ENCODE measurements at places on chromosomes 11 and 22. TPM values are rescaled to one million over a fixed set of nuclear protein-coding genes. Genes with fewer than 3 reads are reported as not detected.
A peak's percentile ranks its signal among the peaks of the same experiment; 100 is the strongest.

- no peaks in the 10 kb centered on the region for H3K36me3 ChIP-seq
- ATAC-seq: no peak
- no peak overlapping the region for H3K4me3 ChIP-seq
- H3K4me1 ChIP-seq: peaks cover 9% of the 10 kb centered on the region
- H3K27me3 ChIP-seq: no peaks in the 10 kb centered on the region
- no peak overlapping the region for H3K27ac ChIP-seq
These were observed 11.4 kb downstream of the NCAM1 start for GRCh38 chr11:112972399-112973145.

The GLYATL2 gene
- not detected for total RNA-seq

- H3K36me3 ChIP-seq: no peaks in the 10 kb centered on the region
- no peaks in the 10 kb centered on the region for H3K27me3 ChIP-seq
- peak; percentile 75 for ATAC-seq
- H3K4me3 ChIP-seq: no peak overlapping the region
- peak overlapping the region; percentile 92 for H3K27ac ChIP-seq
- H3K4me1 ChIP-seq: peaks cover 60% of the 10 kb centered on the region
These were observed 10.4 kb upstream of the CELSR1 start for GRCh38 chr22:46547883-46548244.

- H3K27me3 ChIP-seq: no peaks in the 10 kb centered on the region
- peak overlapping the region; percentile 94 for H3K4me3 ChIP-seq
- no peaks in the 10 kb centered on the region for H3K36me3 ChIP-seq
- H3K27ac ChIP-seq: peak overlapping the region; percentile 97
- peaks cover 86% of the 10 kb centered on the region for H3K4me1 ChIP-seq
These were observed 4.4 kb downstream of the BCL9L start for GRCh38 chr11:118921121-118921928.

DNA sequence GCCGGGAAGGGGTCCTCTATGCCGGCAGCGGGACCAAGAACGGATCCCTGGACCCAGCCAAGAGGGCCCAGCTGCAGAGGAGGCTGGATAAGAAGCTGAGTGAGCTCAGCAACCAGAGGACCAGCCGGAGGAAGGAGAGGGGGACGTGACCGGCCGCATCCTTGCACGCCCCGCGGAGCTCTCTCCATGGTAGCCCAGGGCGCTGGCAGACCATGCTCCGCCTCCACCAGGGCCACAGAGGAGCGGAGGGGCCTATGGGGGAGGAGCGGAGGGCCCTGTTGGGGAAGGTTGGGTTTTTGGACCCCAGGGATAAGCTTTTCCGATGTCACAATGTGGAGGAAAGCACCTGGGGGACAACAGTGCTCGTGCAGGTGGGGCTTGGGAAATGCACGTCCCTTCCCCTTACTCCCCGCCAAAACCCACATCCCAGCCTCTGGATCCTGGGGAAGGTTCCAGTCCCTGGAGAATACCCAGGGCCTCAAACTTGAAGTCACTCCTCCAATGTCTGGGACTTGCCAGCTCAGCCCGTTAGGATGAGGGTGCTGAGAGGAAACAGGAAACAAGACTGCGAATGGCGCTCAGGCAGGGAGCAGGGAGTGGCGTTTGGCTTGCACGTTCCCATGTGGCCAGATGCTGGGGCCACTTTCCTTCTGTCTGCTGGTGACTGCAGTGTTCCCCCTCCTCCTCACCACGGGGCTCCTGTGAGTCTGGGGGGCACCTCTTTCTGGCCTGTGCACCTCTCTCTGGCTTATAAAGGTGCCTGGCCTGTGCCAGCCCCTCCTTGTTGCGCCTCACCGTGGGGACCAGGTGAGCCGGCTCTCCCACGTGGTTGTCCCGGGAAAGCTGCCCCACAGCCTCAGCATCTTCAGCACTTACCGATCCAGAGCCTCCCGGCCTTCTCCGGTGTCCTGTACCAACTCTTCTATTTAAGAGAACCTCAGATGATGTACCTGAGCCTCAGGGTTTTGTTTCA lies 36.2 kb downstream of the IGHMBP2 start:
- peak overlapping the region; percentile 91 for H3K27ac ChIP-seq
- no peak for ATAC-seq
- peaks cover 100% of the 10 kb centered on the region for H3K4me1 ChIP-seq
- peak overlapping the region; percentile 27 for H3K4me3 ChIP-seq
- H3K27me3 ChIP-seq: no peaks in the 10 kb centered on the region
- no peaks in the 10 kb centered on the region for H3K36me3 ChIP-seq

- H3K36me3 ChIP-seq: no peaks in the 10 kb centered on the region
- no peak for ATAC-seq
- peaks cover 9% of the 10 kb centered on the region for H3K4me1 ChIP-seq
- H3K27me3 ChIP-seq: peaks cover 31% of the 10 kb centered on the region
- no peak overlapping the region for H3K27ac ChIP-seq
These were observed 55.4 kb upstream of the NECTIN1 start for GRCh38 chr11:119784421-119784820.

DNA sequence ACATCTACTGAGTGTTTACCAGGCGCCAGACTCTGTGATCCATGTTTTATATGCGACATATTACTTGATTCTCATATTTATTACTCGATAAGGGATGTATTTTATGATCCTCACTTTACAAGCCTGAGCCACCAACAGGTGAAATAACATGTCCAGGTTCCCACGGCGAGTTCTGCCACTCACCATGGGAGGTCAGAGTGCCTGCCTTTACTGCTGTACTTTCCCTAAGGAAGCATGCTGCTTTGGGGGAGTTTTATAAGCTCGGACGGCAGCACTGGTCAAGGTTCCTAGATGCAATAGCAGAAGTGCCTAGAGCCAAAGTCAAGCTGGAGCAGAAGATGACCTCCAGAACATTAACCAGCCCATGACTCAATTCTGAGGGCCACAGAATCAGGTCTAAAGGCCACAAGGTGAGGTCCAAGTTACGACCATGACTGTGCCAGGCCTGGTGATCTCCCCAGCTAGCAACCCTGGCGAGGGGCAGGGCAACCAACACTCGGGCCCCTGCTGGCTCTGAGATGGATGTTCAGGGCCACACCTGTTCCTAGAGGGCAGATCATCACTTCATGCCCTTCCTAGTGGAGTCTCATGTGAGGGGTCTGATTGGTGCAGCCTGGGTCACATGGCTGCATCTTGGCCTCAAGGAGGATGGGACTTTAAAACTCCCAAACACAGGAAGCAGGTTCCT lies 14.2 kb downstream of the IFT27 start:
- H3K36me3 ChIP-seq: no peaks in the 10 kb centered on the region
- no peaks in the 10 kb centered on the region for H3K27me3 ChIP-seq
- ATAC-seq: no peak
- H3K4me3 ChIP-seq: no peak overlapping the region
- H3K27ac ChIP-seq: peak overlapping the region; percentile 70

The SAMM50 gene
- total RNA-seq: 32.8 TPM

DNA sequence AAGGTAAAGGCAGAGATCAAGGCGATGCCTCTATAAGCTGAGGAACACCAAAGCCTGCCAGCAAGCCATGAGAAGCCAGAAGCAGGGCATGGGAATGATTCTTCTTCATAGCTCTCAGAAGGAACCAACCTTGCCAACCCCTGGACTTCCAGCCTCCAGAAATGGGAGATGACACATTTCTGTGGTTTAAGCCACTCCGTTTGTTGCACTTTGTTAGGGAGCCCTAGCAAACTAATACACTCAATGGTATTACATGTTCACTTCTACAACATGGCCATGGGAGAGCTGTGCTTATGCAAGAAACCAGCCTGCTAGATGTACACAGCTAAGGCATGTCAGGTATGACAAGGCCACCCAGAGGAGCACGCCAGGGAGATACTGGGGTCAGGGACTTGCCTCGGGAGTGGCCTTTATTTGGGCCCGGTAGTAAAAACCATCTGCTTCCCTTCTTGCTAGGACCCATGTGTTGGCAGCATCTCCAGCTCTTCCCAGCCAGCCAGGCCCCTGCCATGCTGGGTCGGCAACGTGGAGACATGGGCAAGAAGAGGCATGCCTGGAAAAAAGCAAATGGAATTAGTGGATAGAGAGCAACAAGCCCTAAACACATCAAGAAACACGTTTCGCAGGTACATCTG lies 3.6 kb downstream of the C11orf16 start:
- no peak for ATAC-seq
- no peak overlapping the region for H3K4me3 ChIP-seq
- H3K4me1 ChIP-seq: no peaks in the 10 kb centered on the region
- H3K36me3 ChIP-seq: no peaks in the 10 kb centered on the region
- no peak overlapping the region for H3K27ac ChIP-seq
- no peaks in the 10 kb centered on the region for H3K27me3 ChIP-seq

The OVCH2 gene
- not detected for total RNA-seq

- ATAC-seq: no peak
- H3K27ac ChIP-seq: no peak overlapping the region
- H3K4me3 ChIP-seq: no peak overlapping the region
- H3K4me1 ChIP-seq: peaks cover 24% of the 10 kb centered on the region
- H3K36me3 ChIP-seq: no peaks in the 10 kb centered on the region
These were observed 8.9 kb downstream of the UVRAG start for GRCh38 chr11:75823946-75824345.

The PGR gene
- 10.3 TPM for total RNA-seq

The PTGDR2 gene
- total RNA-seq: 2.2 TPM

GRCh38 chr11:6249770-6250555 lies 9.7 kb upstream of the CCKBR start:
- no peak overlapping the region for H3K4me3 ChIP-seq
- H3K27me3 ChIP-seq: no peaks in the 10 kb centered on the region
- no peaks in the 10 kb centered on the region for H3K36me3 ChIP-seq
- H3K27ac ChIP-seq: no peak overlapping the region
- H3K4me1 ChIP-seq: peaks cover 13% of the 10 kb centered on the region
- ATAC-seq: peak; percentile 10

The PNPLA5 gene
- total RNA-seq: not detected

GRCh38 chr22:19664951-19665783 lies 49.1 kb upstream of the SEPTIN5 start:
- no peaks in the 10 kb centered on the region for H3K36me3 ChIP-seq
- peaks cover 6% of the 10 kb centered on the region for H3K4me1 ChIP-seq
- H3K27ac ChIP-seq: no peak overlapping the region
- H3K4me3 ChIP-seq: no peak overlapping the region
- H3K27me3 ChIP-seq: peaks cover 20% of the 10 kb centered on the region

The TMEM121B gene
- 0.30 TPM for total RNA-seq

The PHF21B gene
- 1.9 TPM for total RNA-seq

- peaks cover 6% of the 10 kb centered on the region for H3K36me3 ChIP-seq
- peak within 1 kb of the TSS; percentile 99 for H3K27ac ChIP-seq
- H3K27me3 ChIP-seq: no peaks in the 10 kb centered on the region
- peaks cover 70% of the 10 kb centered on the region for H3K4me1 ChIP-seq
- peak; percentile 95 for ATAC-seq
- peak within 1 kb of the TSS; percentile 99 for H3K4me3 ChIP-seq
These were observed at the start of gene TPCN2 for GRCh38 chr11:69048694-69049489. Gene TPCN2 (plus strand): TSS chr11:69048932. CDS start chr11:69048998, 66 bp downstream.

DNA sequence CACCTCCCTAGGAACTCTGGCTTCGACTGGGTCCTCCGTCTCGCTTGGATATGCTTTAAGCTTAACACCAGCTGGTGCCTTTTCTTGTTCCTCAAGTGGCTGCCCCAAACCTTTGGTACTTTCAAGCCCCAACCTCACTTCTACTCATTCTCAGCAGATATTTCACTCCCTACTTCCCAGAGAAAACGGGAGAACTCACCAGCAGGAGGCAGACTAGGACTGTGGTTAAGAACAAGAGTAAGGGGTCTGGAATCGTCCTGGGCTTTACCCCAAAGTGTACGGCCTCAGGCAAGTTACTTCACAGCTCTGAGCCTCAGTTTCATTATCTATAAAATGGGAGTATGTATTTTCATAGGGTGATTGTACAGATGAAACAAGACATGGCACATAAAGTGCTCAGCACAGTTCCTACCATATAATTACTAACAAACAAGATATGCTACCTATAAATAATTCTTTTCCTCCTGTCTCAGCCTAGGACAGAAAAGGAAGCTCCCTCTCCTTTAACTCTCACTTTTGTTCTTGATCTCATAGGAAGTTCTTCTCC lies 37.8 kb downstream of the PAMR1 start:
- no peaks in the 10 kb centered on the region for H3K36me3 ChIP-seq
- H3K27ac ChIP-seq: no peak overlapping the region
- ATAC-seq: peak; percentile 21
- peaks cover 9% of the 10 kb centered on the region for H3K27me3 ChIP-seq
- H3K4me3 ChIP-seq: no peak overlapping the region

- H3K36me3 ChIP-seq: no peaks in the 10 kb centered on the region
- H3K27ac ChIP-seq: peak overlapping the region; percentile 85
These were observed 1.3 kb downstream of the PACSIN2 start for GRCh38 chr22:43013355-43014315.

DNA sequence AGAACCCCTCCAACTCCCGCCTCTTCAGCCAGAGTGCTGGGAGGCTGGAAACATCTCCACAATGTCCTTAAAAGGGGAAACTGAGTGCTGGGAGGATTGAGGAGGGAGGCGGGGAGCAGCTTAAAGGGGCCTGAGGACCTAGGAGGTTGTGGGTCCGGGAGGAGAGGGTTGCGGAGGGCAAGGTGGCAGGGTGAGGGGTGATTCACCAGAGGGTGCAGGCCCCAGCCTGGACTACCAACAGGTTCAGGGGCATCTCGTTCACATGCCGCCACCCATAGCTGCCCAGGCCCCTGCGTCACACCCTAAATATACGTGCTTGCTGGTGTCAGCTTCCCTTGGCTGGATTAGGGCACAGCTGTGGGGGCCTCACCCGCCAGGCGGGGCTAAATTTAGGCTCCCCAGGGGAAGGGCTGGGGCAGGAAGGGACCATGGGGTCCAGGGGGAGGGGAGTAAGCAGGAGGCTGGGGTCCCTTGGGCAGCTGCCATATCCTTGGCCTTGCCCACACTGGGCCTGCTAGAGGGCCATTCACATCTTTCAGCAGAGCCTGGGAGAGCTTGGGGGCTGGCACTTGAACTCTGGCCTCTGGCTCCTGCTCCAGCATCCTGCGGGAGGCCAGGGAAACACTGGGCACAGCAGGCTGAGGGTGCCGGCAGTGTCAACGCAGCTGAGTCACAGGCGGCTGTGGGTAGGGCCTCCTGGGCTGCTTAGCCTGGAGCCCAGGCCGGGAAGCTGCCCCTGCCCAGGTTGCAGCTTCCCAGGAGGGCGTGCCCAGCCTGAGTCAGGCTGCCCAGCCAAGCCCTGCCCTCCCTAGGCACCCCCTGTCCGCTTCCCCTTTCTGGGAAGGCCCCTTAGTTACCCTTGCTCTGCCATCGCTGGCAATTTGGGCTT lies 1.3 kb downstream of the EHBP1L1 start:
- H3K4me3 ChIP-seq: peak overlapping the region; percentile 96
- no peaks in the 10 kb centered on the region for H3K27me3 ChIP-seq
- peak overlapping the region; percentile 99 for H3K27ac ChIP-seq
- H3K4me1 ChIP-seq: peaks cover 94% of the 10 kb centered on the region

The BIK gene
- total RNA-seq: 1.7 TPM

All from gastroesophageal sphincter (tissue), 4 donors.